ENCODE measurements at places on chromosomes 16 and 17. TPM values are rescaled to one million over a fixed set of nuclear protein-coding genes. Genes with fewer than 3 reads are reported as not detected.
A peak's percentile ranks its signal among the peaks of the same experiment; 100 is the strongest.

EVI2A gene
- not detected for total RNA-seq

PHB1 gene
- 761 TPM for total RNA-seq

ATP2C2 gene
- 47.0 TPM for total RNA-seq

GRCh38 chr17:47703191-47703591 is 9.2 kb downstream of the TBKBP1 start:
- no peak for DNase-seq
- no peak overlapping the region for H3K27ac ChIP-seq
- no peaks in the 10 kb centered on the region for H3K36me3 ChIP-seq
- no peaks in the 10 kb centered on the region for H3K27me3 ChIP-seq
- H3K4me1 ChIP-seq: no peaks in the 10 kb centered on the region

DNA sequence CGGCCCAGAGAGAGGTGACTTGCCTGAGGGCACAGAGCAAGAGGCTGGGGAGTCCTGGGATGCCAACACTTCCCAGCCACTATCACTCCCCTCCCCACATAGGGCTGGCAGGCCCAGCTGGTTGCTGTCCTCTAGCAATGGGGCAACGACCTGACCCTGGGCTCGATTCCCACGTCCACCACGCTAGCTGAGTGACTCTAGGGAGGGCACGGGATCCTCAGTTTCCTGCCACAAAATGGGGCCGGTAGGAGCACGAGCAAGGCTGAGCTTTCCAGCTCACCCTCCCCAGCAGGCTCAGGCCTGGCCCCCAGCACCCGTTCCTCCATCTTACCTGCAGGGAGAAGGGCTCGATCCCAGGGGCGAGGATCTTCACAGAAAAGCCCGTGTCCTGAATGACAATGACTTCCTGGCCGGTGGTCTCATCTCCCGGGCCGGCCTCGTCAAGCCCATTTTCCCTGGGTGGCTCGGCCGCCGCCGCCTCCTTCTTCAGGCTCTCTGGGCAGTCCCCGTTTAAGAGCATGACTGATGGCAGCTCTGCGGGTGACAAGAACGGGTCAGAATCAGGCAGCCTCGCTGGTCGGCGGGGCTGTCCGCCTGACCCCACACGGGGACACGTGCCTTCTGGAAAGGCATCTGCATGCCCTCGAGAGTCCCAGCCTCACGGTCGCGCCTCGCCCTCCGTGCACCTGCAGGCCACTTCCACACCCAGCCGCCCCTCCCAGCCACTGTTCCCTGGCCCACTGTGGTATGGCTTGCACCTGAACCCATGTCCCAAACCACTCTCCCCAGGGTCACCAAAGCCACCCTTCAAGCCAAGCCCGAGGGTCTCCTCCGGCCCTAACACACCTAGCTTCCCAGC is 7.3 kb downstream of the CLUH start:
- no peak overlapping the region for H3K4me3 ChIP-seq
- peaks cover 5% of the 10 kb centered on the region for H3K4me1 ChIP-seq
- no peak overlapping the region for H3K27ac ChIP-seq
- H3K36me3 ChIP-seq: peaks cover 1% of the 10 kb centered on the region
- no peaks in the 10 kb centered on the region for H3K27me3 ChIP-seq

DNA sequence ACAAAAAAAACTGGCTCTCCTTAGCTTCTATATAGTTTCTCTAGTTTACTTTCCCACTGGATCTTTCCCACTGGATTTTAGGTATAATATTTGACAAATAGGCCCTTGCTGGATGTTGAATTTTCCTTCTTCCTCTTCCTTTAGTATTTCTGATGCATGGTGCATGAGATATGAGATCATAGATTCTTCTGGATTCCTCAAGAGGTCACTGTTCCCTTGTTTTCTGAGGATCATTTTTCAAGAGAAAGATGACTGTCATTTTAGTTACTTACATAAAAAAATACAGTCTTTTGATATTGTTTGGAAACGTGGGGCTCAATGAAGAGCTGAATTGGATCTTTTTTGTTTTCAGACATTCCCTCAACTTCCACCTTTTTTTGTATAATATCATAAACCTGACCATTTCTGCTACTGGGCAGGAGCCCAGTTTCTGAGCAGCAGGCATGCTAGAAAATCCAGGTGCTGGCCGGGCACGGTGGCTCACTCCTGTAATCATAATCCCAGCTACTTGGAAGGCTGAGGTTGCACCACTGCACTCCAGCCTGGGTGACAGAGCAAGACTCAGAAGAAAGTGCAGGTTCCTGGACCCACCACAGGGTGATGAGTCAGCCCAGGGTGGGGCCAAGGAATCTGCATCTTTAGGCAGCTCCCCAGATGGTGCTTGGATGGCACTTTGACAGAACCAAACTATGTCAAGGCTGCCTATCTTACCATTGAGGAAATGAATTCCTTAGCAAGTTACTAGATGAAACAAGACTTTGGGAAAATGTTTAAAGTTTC is 70.3 kb downstream of the SDR42E1 start:
- peak; percentile 43 for DNase-seq
- no peak overlapping the region for H3K4me3 ChIP-seq
- H3K4me1 ChIP-seq: no peaks in the 10 kb centered on the region
- H3K36me3 ChIP-seq: no peaks in the 10 kb centered on the region
- H3K27me3 ChIP-seq: no peaks in the 10 kb centered on the region

- no peaks in the 10 kb centered on the region for H3K36me3 ChIP-seq
- no peak overlapping the region for H3K27ac ChIP-seq
- no peaks in the 10 kb centered on the region for H3K27me3 ChIP-seq
- DNase-seq: no peak
These were observed 224.7 kb upstream of the ASIC2 start for GRCh38 chr17:33517746-33518145.

DNA sequence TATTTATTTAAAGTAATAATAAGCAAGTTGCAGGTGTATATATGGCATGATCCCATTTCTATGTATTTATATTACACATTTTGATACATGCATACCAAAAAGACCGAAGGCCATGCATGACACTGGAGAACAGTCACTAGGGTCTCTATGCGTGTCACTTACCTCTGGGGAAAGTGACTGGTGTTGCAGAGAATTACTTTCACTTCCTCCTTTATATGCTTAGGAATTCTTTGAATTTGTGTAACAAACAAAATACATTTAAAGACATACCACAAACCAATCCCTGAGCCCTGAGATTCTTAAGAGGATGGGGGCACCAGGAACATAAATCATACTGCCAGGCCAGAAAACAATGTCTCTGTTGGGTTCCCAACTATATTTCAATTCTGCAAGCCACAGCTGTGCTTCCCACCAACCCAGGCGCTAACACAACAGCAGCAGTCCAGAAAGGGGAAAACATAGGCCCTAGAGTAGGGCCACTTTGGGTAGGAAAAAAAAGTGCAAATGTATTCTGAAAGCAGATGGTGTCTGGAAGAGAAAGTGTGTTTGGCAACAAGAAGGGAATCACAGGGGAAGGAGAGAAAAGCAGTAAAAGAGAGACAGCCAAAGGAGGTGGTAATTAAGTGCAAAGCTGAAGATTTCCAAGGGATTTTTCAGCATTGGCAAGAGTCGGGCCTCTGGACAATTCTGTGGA is 24.5 kb upstream of the HYDIN start:
- no peaks in the 10 kb centered on the region for H3K36me3 ChIP-seq
- H3K27me3 ChIP-seq: no peaks in the 10 kb centered on the region
- no peak overlapping the region for H3K4me3 ChIP-seq
- no peak for DNase-seq

DNA sequence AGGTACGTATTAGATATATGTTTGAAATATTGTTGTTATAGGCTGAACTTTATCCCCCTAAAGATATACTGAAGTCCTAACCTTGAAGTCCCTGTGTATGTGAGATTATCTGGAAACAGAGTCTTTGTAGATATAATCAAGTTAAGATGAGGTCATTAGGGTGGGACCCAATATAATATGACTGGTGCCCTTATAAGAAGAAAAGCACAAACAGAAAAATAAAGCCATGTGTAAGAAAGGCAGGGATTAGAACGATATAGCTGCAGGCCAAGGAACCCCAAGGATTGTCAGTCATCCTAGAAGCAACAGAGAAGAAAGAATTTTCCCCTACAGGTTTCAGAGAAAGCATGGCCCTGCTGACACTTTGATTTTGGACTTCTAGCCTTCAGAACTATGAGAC is 95.8 kb downstream of the USP32 start:
- H3K27ac ChIP-seq: no peak overlapping the region
- no peaks in the 10 kb centered on the region for H3K4me1 ChIP-seq
- no peaks in the 10 kb centered on the region for H3K36me3 ChIP-seq
- no peaks in the 10 kb centered on the region for H3K27me3 ChIP-seq
- H3K4me3 ChIP-seq: no peak overlapping the region

- peak overlapping the region; percentile 49 for H3K27ac ChIP-seq
- H3K36me3 ChIP-seq: no peaks in the 10 kb centered on the region
- no peak for DNase-seq
These were observed 415 bp downstream of the XYLT1 start for GRCh38 chr16:17470182-17470907.

DNA sequence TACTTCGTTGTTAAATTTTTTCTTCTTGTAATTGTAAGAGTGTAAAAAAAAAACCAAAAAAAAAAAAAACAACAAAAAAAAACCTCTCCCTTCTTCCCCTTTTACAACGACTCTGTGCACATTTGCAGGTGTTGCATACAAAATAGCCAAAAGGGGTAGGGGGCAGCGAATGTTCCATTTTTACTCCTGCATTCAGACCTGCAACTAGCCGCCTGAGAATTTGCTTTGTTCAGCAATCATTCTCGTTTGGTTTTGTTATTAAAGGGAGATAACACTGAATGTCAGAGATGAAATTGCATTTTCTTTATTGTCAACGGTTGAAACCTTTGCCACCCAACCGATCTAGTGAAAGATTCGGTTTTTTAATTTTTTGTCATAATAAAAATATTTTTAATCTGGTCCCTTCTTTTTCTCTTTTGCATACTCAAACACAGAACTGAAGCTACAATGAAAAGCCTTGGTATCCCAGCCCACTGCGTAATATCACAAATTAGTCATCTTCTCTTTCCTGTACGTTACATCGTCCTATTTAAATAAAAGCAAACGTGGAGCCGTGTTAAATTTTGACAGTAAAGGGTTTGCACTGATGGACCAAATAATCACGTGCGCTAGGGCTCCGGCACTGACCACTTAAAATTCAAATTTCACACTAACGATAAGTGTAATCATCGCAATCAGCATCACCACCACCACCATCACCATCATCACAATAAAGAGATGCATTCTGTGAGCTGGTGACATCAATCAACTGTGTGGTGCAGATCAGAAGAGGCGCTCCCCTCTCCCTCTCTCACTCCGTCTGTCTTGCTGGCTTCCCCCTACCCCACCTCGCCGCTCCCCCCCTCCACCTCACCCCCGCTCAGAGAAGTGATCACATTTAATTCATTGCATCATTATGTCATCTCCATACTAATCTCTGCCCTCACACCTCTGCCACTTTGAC is 406.2 kb upstream of the PSMD7 start:
- H3K36me3 ChIP-seq: no peaks in the 10 kb centered on the region
- H3K27ac ChIP-seq: no peak overlapping the region
- H3K27me3 ChIP-seq: no peaks in the 10 kb centered on the region
- DNase-seq: no peak
- no peaks in the 10 kb centered on the region for H3K4me1 ChIP-seq
- no peak overlapping the region for H3K4me3 ChIP-seq

- H3K36me3 ChIP-seq: no peaks in the 10 kb centered on the region
- no peaks in the 10 kb centered on the region for H3K27me3 ChIP-seq
- no peaks in the 10 kb centered on the region for H3K4me1 ChIP-seq
- no peak for DNase-seq
These were observed 45.5 kb downstream of the ZZEF1 start for GRCh38 chr17:4097165-4097960.

DNA sequence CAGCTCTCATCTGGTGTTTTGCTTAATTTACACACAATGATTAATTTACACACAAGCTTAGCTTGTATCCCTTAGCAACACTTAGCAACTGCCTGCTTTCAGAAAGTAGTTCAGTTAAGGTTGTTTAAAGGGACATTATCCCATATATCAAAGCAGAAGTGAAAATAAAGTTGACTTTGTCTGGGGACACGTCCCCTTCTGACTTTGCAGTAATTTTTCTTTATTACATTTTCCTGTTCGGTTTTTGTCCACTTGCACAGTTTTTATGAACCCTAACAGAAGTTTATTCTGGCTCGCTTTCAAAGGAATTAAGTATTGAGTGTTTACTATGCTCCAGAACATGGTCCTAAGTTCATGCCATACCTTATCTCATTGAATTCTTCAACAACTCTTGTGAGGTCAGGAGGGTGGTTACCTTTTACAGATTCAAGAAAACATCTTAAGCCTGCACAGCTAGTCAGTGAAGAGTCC is 41.5 kb downstream of the ARHGAP44 start:
- no peaks in the 10 kb centered on the region for H3K27me3 ChIP-seq
- no peak overlapping the region for H3K4me3 ChIP-seq
- H3K36me3 ChIP-seq: no peaks in the 10 kb centered on the region
- H3K4me1 ChIP-seq: no peaks in the 10 kb centered on the region
- no peak for DNase-seq
- H3K27ac ChIP-seq: no peak overlapping the region

- H3K36me3 ChIP-seq: no peaks in the 10 kb centered on the region
- no peaks in the 10 kb centered on the region for H3K4me1 ChIP-seq
- DNase-seq: no peak
- H3K4me3 ChIP-seq: peak within 1 kb of the TSS; percentile 39
These were observed at the start of gene NTN1 for GRCh38 chr17:9021158-9021991. Gene NTN1, plus strand, starts transcription at chr17:9021510. Its CDS starts 864 bp downstream, at chr17:9022374.

- H3K4me3 ChIP-seq: no peak overlapping the region
- no peaks in the 10 kb centered on the region for H3K27me3 ChIP-seq
- H3K27ac ChIP-seq: peak overlapping the region; percentile 30
- peaks cover 11% of the 10 kb centered on the region for H3K4me1 ChIP-seq
- H3K36me3 ChIP-seq: no peaks in the 10 kb centered on the region
These were observed 21.2 kb upstream of the EIF1 start for GRCh38 chr17:41667280-41668041.

DNA sequence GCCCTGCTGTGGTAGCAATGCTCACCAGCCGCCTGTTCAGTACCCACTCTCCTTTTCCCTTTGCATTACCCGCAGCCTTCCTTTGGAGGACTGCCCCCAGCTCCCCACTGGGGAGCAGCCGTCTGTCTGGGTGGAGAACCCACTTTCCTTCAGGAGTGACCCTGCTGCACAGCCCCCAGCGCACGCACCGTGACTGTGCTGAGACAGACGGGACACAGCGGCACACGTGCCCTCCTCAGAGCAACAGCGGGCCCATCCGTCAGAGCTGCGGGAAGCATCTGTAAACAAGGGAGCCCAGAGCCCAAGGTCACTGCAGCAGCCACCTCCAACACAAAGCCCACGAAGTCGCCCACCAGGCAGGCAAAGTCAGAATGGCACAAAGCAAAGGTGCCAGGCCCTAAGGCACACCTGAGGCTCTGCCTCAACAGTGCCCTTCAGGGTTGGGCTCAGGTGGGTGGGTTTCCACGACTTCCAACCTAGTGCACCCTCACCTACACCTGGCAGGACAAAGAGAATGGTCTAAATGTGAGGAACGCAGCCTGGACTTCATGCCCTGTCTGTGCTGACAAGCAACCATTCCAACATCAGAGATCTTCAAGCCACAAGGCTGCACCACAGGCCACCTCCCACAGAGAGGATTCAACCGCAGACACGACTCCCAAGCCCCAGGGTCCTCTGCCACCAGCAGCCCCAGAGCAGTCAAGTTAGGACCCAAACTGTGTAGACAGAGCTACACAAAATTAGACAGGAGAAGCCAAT is 9.9 kb downstream of the AXIN1 start:
- DNase-seq: no peak
- H3K27ac ChIP-seq: no peak overlapping the region
- no peaks in the 10 kb centered on the region for H3K4me1 ChIP-seq
- no peak overlapping the region for H3K4me3 ChIP-seq
- H3K27me3 ChIP-seq: no peaks in the 10 kb centered on the region
- H3K36me3 ChIP-seq: peaks cover 4% of the 10 kb centered on the region
